ENCODE measurements at places on chromosomes 11 and 22.

GRCh38 chr22:33382436-33382835 lies 324.3 kb upstream of the SYN3 start:
- DNase-seq: no peak

GRCh38 chr22:27724157-27724556 lies 77.4 kb downstream of the MN1 start:
- DNase-seq: no peak

DNA sequence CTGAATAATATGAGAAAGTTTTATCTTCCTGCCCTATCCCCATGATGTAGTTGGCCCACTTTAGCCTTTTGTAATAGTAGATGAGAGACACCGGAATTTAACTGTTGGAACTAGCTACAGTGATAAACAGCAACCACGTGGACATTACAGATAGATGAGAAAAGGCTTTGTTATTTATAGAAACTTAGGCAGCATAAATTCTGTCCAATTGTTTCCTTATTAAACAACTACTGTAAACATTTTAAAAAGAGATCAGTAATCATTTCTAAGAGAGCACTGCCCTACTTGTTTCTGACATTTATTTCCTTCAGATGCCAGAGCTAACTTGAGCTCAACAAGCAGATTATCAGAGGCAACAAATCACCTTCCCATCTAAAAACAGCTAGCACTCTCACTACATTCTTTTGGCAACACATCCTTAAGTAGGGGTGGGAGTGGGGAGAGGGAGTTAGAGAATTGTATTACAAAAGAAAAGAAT lies 63.1 kb downstream of the SOX6 start:
- DNase-seq: peak; percentile 44

DNA sequence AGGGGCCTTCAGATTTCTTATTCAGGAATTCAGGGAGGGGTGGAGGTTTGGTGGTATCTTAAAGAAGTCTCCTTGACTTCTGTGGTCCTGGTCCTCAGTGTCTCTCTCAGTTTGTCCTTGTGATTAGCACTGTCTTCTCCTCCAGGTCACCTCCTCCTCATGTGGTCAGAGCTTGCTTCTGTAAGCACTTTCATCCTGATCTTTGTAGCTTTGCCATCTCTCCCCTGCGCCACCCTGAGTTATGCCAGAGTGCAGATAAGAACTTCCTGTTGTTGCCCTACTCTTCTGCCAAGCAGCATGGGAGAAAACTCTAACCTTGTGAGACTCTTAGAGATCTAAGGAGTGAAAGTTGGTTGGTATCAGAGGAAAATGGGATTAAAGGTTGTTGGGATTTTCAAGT lies 30.9 kb downstream of the MICAL2 start:
- no peak for DNase-seq

DNA sequence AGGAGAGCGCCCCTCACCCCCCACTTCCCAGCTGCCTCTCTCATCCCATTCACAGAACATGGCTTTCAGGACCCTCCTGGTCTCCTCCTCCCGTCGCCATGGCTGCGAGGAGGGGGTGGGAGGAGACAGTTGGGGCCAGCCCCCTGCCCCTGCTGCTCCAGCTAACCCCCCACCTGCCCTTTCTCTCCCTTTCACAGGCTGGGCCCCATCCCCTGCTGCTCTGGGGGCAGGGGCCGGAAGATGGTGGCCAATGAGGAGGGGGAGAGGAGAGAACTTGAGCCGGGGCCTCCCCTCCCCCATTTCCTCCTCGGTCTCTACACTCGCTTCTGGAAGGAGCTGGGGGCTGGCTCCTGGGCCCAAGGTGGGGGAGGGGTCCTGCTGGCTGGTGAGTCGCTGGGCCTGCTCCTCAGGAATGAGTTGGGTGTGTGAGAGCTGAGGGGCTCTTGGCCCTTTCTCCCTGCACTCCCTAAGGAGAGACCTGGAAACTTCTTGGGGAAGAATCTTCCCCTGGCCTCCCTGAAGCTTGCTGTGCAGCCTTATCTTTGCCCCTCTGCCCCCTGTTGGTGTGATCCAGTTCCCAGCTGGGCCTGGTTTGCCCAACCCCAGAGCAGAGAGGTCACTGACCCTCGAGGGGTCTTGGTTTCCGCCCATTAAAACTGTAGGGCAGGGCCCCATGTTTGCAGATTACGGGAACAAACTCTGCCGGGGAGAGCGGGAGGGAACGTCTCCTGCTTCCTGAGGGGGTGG lies 10.2 kb downstream of the YPEL4 start:
- DNase-seq: no peak

GRCh38 chr22:32044913-32045312 lies 1.9 kb downstream of the SLC5A1 start:
- DNase-seq: peak; percentile 75

DNA sequence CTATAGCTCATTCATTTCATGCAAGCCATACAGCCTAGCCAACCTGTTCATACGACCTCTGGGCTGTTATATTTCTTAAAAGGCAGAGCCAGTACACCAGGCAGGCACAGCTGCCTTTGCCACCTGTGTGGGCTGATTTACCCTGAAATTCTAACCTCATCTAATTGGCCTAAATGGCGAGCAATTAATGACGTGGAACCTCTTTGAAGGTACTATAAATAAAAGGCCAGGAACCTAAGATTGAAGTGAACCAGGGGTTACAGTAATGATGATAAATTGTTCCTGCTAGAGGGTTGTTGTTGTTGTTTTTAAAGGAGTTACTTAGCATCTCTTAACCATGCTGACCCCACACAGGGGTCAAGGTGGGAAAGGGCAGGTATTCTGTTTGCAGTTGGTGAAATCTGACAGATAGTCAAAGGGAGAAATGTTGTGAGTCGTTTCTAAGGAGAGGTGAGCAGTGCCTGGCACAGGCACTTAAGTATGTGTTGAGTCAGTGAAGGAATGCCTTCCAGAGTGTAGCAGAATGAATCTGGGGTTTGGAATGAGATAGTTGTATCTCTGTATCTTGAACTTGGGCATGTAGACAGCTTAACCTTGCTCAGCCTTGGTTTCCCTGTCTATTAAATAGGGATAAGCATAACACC lies 213.5 kb upstream of the NAV2 start:
- peak; percentile 45 for DNase-seq

GRCh38 chr22:50318356-50318697 lies 8.5 kb downstream of the DENND6B start:
- no peak for DNase-seq

GRCh38 chr11:15890031-15890713 lies 466.2 kb downstream of the SOX6 start:
- DNase-seq: no peak

DNA sequence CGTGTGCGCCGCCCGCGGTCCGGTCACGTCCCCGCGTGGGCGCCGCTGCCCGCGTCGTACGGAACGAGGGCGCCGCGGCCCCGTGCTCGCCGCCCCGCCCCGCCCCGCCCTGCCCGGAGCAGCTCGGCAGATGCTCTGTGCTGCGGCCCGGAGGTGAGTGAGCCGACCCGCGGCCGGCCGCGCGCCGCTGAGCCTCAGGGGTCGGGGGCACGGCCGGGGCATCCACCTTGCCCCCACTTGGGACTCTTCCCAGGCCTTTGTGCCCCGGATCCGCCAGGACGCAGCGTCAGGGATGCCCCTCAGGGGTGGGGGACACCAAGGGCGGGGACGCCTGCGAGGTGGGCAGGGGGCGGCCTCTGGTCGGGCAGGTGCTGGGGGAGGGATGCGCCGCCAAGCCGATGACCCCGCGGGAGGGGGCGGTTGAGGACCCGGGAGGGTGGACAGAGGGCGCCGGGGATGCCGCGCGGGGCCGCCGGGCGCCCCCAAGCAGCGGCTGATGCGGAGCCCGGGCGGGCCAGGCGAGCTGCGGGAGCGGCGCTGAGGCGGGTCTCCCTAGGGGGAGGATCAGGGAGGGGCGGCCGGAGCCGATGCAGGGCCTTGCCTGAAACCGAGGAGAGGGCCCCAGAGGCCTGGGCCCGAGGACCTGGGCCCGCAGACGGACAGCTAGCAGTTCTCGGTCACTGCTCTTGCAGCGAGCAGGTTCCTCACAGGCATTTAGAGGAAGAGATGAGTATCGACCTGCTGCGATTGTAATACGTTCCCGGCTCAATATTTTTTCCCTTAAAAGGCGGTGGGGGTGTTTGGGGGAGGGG lies at the start of gene GNAZ:
Gene GNAZ (plus strand): TSS at position 102 of the 812 bp plus-strand sequence. CDS start 25,177 bp downstream, outside the sequence.
- DNase-seq: peak; percentile 4

DNA sequence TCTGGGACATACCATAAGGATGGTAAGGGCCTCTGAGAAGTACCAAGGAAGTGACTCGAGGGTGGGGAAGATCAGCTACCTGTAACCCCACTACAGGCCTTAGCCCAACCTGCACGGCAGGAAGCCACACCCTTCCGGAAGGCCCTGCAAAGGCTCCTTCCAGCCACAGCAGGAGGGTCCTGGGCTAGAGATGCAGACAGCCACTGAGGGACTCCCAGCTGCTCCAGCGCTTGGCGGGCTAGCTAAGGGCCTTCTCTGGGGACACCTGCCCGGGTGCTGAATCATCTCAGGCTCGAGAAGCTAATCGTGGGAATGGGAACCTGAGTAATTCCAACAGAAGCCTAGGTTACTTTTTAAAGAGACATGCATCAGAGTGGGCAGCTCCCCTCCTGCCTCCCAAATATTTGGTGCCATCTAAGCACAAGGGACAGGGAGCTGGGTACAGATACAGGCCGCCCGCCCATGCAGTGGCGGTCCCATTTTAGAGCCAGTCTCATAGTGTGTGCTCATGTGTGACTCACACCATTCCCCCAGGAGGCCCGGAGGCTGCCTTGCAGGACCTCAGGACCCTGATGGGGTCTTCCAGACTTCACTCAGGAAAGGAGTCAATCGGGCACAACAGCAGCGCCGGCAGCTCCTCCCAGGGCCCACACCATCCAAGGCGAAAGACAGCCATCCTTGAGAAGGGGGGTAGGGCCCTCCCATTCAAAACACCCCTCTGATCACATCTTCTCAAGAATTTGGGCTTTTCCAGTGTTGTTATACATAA lies 8.0 kb downstream of the MYH9 start:
- no peak for DNase-seq

GRCh38 chr22:29434288-29434687 lies 4.1 kb upstream of the RFPL1 start:
- DNase-seq: no peak

DNA sequence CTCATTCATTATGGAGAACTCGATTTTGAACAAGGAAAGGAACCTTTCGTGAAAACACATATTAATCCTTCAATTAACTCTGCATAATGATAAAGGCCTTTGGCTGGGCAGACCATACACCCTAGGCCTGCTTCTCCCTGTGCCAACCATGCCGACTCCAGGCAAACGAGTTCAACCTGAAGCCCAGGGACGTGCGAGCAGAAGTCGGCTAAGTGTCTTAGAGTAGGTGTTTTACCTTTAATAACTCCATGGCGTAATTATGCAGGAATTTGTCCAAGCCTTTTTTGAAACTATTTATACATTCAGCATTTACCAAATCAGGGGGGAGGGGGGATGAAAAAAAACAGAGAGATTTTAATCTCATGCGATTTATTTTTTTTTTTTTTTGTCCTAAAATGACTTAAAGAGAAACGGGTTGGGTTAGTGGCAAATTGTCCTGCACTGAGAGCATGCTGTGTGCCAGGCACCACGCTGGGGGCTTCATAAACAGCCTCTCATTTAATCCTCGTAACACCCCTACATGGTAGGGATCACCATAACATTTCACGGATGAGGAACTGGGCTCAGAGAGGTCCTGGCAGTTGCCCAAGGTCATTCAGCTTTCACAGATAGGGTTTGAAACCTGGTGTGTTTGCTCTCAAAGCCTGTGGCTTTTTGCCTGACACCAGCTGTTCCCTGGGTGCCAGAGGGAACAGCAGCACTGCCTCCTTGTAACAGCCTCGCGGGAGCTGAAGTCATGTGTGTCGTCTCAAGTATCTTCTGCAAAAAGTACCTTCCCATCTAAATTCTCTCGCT lies 423.9 kb downstream of the MN1 start:
- DNase-seq: peak; percentile 46

DNA sequence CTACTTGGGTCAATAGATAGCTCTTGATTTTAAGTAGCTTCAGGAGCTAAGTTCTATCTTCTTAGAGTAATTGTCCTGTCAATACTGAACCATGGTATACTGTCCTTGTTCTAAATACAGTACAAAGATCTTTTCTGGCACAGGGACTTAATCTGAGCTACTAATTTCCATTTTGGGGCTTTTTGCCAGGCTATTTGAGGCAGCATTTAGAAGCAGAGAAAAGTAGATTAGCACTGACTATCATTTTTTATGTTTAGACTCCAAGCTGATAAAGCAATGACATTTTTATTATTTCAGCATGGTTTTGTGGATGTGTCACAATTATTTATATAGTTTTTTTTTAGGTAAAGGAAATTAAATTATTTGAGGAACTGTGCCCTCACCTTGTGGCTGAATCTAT lies 163.2 kb downstream of the FAT3 start:
- DNase-seq: no peak

DNA sequence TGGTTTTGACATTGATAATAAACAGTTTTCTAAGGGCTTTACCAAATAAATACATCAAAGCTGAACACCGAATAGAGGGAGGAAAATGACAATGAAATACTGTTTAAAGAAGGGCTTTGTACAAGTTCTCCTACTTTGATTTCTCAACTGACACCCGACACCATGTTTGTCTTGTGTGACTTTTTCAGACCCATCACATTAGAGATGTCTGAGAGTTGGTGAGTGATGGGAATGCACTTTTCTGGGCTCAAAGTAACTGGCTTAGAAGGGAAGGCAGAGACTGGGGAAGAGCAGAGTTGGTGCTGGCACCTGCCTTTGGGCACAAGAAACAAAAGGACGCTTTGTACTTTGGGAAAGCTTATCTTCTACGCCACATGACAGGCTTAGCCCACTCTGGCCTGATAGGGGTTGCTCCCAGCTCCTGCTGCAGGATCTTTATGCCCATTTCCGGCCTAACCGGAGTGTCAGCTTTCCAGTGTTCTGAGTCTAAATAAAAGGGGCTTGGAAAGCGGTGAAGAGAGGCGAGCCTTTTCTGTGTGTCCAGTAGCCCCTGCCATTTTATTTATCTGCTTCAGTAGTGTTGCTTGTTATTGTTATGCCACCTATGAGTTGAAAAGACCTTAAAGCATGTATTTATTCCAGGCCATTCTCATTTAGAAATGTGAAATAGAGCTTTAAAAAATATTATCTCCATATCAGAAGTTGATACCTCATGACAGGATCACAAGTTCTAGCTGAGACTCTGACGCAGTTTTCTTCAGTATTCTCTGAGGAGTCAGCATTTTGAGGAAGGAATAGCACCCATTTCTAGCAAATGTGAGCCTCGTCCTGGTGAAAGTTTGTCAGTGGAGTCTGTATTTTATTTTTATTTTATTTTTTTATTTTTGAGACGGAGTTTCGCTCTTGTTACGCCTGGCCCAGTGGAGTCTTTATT lies 24.2 kb downstream of the KREMEN1 start:
- DNase-seq: no peak

GRCh38 chr22:21686193-21686608 lies 20.4 kb downstream of the PPIL2 start:
- DNase-seq: no peak

DNA sequence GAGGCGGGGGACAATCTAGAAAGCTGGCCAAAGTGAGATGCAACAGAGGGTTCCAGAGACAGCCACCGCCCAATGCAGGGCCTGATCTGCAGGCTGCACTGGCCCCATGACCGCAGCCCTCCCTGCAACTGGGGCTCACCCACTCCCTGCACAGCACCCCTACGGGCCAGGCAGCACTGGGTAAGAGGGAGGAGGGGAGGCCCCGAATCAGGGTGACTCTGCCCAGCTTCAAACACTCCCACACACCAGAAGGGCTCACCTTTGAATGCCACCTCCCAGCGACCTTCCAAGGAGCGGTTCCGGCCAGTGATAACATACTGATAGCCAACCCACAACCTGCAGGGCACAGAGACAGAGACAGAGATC lies 59.3 kb downstream of the DGCR2 start:
- no peak for DNase-seq
